ENCODE measurements at places on chromosomes 2 and 18.
A peak's percentile ranks its signal among the peaks of the same experiment; 100 is the strongest.

GRCh38 chr18:11284349-11284748 lies 135.0 kb upstream of the PIEZO2 start:
- DNase-seq, result no peak

DNA sequence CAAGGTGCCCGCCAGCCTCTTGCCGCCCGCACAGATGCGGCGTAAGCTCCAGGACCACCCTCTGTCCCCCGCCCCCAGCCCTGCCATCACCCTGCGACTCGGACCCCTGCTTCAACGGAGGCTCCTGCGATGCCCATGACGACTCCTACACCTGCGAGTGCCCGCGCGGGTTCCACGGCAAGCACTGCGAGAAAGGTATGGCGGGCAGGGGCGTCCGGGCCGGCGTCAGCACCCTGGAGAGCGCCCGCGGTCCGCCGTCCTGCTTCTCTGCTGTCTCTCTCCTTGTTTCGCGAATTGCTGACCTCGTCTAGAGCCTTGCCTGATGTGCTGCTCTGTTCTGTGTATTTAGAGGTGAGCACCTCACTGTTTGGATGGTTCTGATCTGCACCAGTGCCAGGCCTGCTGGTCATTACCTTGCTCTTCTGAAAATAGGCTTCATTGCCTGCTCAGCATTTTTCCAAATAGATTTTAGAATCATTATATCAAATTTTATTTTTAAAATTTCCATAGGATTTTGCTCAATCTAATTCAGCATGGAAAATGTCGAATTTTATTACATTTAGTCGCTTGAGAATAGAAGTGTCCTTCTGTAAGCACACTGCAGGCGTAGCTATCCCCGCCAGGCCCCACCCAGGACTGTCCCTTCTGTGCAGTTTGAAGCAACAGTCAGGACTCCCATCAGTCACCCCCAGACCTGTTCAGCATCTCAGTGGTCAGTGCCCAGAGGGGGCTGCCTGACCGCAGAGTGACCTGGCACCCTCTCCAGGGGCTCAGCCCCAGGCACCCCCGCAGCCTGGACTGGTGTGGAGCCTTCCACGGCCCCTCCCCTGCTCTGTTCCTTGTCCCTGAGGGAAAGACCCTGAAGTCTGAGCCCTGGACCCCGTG lies 51.6 kb downstream of the SNED1 start:
- DNase-seq, result peak; percentile 92

- no peak for DNase-seq
Measured at GRCh38 chr2:39210846-39211245, 32.9 kb downstream of the CDKL4 start.

DNA sequence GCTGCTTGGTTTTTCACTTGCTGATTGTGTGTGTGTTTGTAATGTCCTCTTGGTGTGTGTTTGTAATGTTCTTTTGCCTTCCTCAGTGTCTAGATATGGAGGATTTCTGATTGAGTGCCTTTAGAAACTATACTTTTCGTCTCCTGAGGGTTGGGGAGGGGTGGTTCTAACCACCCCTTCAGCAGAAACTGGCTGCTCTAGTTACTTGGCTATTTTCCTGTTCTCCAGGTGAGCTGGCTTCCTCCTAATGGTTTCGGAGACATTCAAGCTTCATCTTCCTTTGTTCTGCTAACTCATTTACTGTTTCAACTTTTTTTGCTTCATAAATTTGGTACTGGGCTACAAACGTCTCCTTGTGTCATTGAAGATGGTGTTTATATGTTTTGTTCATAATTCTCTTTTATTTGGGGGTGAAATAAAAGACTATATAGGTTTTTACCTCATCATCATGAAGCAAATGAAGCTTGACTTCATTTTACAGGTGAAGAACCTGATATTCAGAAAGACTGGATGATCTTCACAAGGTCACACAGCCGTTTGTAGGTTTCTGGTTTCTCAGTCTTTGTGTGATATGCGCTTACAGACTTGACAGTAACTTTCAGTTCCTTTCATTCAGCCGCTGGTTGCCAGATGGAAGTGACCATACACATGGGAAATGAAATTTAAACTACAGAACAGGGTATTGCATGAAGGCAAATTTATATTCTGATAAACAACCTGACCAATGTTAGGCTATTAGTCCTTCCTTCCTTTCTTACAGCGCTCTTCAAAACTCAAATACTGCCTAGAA lies 238.5 kb downstream of the GALR1 start:
- DNase-seq, result no peak

- no peak for DNase-seq
Measured at GRCh38 chr2:56017784-56018183, 94.2 kb upstream of the EFEMP1 start.

Data from chondrocyte (in vitro differentiated cells).